ENCODE measurements at places on chromosomes 4 and X.

DNA sequence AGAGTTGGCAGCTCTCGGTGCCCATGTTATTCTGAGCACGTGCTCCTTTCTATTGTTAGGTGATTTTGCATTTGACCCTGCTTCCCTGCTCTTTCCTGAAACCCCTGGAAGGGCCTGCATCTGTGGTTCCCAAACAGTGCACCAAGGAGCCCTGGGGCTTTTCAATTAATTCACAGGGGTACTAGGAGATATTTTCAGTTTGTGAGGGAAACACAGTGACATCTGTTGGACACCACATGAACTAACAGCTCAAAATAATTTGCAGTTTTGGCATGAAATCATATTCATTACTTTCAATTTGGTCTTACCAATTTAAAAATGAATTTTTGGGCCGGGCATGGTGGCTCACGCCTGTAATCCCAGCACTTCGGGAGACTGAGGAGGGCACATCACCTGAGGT lies 156.6 kb downstream of the GATB start:
- DNase-seq: peak; percentile 15

- DNase-seq: no peak
Observed at GRCh38 chr4:110138551-110138950, 59.9 kb downstream of the ELOVL6 start.

- no peak for DNase-seq
Observed at GRCh38 chr4:165369522-165369921, 9.3 kb upstream of the CPE start.

- peak; percentile 83 for DNase-seq
Observed at GRCh38 chr4:172515266-172515879, 653.2 kb upstream of the GALNT7 start.

- no peak for DNase-seq
Observed at GRCh38 chrX:20212486-20213089, 54.1 kb downstream of the RPS6KA3 start.

DNA sequence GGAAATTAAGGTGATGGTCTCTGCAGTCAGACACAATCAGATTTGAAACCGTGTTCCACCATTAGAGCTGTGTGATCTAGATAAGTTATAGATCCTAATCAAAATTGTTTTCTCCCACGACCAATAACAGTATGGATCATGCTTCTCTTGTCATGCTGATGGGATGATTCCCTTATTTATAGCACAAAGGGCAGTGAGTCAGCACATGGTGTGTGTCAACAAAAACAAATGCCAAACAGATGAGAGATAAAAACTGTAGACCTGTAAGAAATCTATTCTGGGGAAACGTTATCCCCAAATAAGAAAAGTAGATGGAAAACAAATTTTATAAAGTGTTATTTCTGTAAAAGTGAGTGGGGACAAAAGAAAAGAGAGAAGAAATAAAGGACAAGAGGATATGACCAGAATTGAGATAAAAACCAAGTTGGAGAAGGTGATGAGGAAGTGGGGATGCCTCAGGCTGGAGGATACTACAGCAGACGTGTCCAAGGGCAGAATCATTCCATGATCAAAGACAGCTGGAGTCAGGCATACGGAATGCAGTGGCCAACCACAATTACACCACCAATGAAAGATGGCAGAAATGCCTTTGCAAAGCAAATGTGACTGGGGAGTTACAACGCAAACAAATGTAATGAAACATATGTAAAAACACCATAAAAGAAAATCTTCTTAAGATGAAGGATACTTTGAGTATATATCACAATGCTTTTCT lies 377.8 kb upstream of the PRKX start:
- no peak for DNase-seq

DNA sequence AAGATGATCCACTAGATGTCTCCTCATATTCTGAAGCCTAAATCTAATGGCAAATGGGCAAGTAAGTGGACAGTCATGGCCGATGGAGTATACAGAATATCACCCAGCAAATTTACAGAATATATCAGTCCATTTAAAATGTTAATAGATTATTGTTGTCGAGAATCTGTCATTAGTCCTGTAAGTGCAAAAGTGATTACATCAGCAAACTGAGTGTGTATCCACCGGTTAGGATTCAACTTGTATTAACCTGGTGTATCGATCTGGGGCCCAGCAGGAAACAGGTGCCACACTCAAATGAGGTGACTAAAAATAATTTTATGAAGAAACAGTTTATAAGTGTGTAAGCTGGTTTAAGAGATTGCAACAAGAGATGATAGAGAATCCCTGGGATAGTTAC lies 367.9 kb upstream of the FAM47C start:
- no peak for DNase-seq
